ENCODE measurements at places on chromosomes 3 and 15.
A peak's percentile ranks its signal among the peaks of the same experiment; 100 is the strongest.

DNA sequence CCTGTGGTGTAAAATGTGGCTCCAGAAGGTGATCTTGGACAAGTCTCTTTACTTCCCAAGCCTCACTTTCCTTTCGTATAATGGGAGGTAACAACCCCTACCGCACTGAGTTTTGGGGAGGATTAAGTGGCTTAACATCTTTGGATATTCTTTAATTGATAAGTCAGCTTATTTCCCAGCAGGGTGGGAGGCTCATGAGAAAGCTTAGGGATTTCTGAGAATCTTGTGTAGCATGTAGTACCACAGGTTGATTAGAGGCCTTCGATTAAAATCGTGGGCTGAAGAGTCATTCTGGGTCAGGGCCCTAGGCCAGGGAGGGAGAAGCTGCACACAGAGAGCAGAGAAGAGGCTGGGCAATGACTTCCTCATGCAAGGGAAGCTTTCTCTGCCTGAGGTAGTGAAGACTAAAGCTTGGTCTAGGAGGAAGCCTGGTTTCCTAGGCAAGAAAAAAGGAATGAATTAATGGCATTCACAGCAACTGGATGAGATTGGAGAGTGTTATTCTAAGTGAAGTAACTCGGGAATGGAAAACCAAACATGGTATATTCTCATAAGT lies 1.5 kb upstream of the NMNAT3 start:
- DNase-seq: no peak

DNA sequence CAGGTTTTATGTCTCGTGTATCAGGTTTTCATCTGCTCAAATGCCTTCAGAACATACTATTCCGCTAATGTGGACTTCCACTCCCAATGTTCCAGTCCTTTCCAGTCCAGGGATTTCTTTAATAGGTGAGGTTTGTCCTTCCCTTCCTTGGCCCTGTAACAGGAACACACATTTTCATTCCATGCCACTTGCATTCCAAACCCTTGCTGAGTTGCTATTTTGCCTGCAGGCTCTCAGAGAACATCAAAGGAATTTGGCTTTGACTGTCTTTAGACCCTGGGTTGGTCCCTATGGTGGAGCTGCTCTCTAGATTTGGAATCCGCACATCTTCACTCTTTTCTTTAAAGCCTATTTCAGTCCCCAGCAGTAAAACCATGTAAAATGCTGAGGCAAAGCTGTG lies 12.3 kb upstream of the ALCAM start:
- DNase-seq: no peak

- peak; percentile 74 for DNase-seq
Observed at GRCh38 chr15:70976851-70977250, 84.2 kb downstream of the LRRC49 start.

DNA sequence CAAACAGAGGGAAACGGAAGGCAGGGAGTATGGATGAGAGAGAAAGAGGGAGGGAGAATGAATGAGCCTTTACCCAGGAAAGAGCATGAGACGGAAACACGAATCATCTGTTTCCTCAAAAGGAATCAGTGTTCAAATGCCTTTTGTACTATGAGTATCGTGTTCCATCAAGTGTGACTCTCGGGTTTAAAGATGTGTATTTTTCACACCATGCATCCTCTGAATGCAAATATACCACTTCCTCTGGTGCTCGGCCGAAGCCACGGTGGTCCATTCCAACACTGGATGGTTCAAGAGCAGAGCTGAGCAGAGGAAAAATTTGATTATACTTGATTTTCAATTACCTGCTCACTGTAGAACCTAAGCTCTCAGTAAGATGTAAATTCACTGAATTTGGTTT lies 505.1 kb downstream of the MECOM start:
- no peak for DNase-seq

GRCh38 chr3:11282250-11283138 lies 10.3 kb downstream of the ATG7 start:
- peak; percentile 91 for DNase-seq

DNA sequence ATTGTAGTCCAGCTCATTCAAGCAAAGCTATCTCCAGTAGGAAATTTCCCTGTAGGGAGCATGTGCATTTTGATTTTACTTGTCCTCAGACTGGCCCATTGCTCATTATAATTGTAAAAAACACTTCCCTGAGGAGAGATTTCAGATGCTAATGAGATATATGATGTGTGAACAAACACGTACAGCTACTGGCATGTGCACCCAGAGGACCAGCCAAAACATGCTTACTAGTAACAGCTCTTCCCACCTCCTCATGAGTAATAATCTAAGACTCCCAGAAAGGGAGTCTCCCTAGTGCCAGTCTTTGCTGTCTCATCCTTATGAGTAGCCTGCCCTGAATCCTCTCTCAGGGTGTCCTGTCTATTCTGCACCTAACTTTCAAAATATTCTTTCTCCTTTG lies 43.4 kb downstream of the FBXO22 start:
- DNase-seq: no peak

- DNase-seq: no peak
Observed at GRCh38 chr15:101689901-101690300, 34.4 kb downstream of the TARS3 start.

DNA sequence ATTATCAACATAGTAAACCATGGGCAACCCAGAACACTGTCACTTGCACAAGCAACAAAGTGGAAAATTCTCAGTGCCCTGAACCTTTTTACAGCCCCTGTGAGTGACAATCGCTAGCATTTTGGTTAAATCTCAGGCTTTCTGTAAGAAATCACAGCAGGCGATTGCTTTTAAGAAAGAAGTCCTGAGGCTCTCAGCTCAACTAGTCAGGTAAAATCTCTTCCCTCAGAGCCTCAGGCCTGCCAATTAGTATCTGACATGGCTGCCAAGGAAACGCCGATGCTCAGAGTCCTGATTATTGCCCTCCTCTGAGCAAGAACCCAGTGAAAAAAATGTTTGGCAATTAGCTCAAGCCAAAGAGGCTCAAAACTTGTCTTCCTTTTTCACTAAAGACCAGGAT lies 530.8 kb downstream of the DIPK2A start:
- DNase-seq: no peak

DNA sequence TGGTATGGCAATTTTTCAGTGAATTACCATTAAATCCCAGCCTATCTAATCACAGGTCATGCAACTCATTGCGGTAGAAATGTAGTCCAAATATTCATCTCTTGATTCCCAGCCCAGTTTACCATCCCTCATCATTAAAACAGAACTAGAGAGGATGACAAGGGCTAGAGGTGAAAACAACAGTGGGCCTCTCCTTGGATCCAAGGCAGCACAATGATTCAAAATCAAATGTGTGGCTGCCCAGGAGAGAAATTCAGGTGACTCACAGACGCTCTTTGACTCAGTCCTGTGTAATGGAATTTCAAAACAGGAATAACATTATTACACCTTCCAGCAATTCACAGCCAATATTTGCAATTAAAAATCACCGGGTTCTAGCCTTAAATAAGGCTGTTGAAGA lies 246.5 kb downstream of the TBL1XR1 start:
- DNase-seq: no peak

GRCh38 chr15:99566157-99566897 lies 543 bp downstream of the MEF2A start:
- peak; percentile 46 for DNase-seq

- no peak for DNase-seq
Observed at GRCh38 chr15:86735247-86736040, 655.8 kb downstream of the AGBL1 start.

Data from lung (tissue), 17 donors.